Renal cortex interstitium (tissue), 15 donors: ENCODE measurements at places on chromosomes 12 and 14. TPM values are rescaled to one million over a fixed set of nuclear protein-coding genes. Genes with fewer than 3 reads are reported as not detected.

LRFN5 gene
- polyA plus RNA-seq: 10.9 TPM

SRP54 gene
- 77.4 TPM for polyA plus RNA-seq

KRT6B gene
- not detected for polyA plus RNA-seq

HOTAIR gene
- 3.0 TPM for polyA plus RNA-seq

INSM2 gene
- polyA plus RNA-seq: not detected

TDRD9 gene
- polyA plus RNA-seq: 7.3 TPM

DNA sequence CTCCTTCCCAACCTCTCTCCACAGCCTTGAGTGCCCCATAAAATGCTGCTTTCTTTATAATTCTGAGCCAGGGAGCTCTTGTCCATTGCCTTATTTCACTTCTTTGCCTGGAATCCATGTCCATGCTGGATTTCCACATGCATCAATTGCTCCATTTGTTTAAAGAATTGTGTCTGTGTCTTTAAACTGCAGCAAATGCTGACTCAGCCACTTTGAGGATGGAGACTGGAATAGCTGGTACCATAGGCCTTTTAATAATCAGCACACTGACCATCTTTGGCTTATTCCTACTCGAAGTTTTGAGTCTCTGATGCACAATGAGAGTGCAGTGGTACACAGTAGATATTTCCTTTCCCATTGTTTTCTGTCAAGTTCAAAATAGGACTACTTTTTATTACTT lies 318.8 kb downstream of the LRIG3 start:
- no peak for DNase-seq

DNA sequence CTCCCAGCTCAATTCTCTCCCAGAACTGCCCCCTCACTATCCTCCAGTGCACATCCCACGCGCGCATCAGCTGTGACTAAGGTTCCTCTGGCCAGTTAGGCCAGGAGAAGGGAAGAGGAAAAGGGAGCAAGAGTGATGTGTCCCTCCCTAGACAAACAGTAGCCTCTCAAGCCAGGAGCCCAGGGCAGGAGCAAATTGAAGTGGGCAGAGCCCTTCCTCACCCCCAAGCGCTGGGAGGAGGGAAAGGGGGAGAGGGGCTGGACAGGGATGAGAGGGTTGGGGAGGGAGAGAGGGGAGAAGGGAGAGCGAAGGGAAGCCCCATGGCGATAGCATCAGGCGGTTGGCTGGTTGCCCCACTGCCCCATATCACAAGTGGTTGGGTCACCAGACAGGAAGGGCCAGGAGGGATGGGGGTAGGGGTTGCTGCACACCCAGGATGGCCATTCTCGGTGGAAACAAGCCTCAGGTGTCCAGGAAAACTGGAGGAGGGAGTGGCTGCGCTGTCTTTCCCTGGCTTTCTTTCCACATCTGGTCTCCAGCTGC lies 1.1 kb downstream of the CD63 start:
- no peak for DNase-seq

DNA sequence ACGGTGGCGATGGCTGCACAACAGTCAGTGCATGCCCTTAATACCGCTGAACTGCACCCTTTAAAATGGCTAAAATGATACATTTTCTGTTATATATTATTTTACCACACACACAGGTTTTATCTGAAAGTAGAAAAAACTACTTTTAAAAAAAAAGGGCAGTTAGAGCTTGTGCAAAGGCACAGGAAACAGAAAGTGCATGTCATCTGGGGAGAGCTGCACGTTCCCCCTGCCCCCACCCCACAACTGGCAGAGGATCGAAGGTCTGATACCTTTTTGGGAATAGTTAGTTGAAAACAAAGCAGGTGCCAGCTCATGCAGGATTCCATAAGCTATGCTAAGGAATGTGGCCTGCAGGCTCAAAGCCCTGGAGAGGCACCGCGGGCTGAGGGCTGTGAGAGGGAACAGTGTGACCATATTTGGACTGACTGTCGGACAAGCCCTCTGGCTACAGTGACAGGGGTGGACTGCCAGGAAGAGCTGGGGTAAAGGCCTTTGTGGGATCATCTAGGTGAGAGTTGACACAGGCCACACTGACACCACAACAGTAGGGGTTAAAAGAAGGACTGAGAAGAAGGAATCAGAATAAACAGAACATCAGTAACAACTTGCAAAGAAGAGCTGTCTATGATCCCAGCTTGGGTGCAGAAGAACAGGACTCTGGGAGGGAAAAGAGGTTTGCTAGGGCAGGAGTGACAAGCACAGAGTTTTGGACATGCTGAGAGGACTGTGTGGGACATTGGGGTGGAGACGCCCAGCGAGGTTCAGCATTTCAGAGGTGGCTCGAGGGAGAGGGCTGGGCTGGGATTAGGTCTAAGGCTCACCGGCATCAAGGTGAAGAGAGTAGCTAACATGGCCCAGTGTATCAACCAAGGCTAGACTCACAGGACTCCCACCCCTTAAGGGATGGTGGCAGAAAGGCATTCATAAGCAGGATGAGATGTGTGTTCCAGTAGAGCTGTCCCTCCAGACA lies 54.6 kb downstream of the ACTN1 start:
- no peak for DNase-seq

GRCh38 chr12:106417926-106418910 lies 60.7 kb downstream of the POLR3B start:
- DNase-seq: no peak

GRCh38 chr12:101992091-101992490 lies 69.7 kb downstream of the WASHC3 start:
- no peak for DNase-seq
